Nephron progenitor cell (in vitro differentiated cells): ENCODE measurements at places on chromosomes 11 and 22.

DNA sequence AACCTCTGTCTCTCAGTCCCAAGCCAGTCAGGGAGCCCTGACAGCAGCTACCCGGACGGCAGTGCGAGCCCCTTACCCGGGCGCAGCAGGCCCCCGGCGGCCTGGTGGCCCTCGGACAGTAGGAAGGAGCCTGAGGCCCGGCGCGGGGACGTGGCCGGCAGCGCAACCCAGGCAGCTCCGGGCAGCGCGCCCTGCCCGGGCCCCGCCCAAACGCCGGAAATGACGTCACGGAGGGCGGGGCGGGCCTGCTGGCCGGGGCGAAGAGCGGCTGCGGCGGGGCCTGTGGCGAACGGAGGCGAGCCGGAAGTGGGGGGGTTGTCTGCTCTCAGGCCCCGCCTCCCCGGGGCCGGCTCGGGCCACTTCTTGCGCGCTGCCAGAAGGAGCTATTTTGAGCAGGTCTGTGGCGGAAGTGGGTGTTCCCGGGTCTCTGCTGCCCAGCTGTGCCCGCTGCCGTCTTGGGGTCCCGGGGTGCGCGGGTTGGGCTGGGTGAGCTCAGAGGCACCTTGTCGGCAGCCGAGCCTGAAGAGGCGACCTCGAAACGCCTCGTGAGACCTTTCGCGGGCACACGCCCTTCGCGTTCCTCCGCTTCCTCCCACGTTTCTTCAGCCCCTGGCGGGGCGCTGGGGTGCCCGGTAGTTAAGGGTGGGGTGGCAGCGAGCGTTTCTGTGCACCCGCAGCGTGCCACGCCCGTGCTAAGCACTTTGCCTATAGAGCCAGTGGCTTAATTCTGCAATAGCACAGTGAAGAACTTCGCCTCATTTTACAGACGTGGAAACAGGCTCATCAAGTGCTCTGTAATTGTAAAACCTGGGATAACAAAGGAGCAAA is at the start of gene C11orf24:
TSS of gene C11orf24 (minus strand) at position 193 of the 828 bp plus-strand sequence. CDS start 8,206 bp downstream, outside the sequence.
- DNase-seq, result peak; percentile 97

GRCh38 chr11:65530157-65530496 is 5.2 kb downstream of the SCYL1 start:
- DNase-seq, result no peak

DNA sequence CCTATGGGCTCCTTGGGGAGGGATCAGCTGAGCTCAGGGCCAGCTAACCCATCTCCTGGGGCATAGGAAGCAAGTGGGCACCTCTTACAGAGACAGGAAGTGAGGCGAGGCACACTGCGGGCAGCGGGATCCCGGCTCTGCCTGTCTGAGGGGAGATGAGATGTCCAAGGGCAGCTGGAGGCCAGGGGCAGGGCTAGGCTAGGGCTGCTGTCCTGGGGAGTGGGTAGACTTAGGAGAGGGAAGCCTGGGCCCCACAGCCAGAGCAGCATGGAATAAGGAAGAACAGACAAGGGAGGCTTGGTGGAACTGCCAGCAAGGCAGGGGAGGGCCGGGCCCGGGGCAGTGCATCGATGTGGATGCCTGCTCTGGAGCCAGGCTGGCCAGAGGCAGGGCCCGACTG is 76.3 kb downstream of the MORC2 start:
- DNase-seq, result no peak

DNA sequence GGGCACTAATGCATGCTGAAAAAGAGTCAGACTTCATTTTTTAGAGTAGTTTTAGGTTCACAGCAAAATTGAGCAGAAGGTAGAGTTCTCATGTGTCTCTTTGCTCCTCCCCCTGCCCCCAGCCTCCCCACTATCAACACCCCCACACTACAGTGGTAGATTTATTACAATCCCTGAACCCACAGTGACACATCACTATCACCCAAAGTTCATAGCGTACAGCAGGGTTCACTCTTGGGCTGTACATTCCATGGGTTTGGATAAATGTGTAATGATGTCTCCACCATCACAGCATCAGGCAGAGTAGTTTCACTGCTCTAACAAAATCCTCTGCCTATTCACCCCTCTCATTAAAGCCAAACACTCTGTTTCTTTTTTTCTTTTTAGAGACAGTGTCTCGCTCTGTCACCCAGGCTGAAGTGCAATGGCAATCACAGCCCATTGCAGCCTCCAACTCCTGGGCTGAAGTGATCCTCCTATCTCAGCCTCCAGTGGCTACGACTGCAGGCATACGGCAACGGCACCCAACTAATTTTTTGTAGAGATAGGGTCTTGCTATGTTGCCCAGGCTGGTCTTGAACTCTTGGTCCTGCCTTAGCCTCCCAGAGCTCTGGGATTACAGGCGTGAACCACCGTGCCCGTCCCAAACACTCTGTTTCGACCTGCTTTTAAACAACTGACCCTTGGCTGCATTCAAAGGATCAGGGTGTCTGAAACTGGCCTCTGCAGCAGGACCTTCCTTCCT is 4.1 kb downstream of the BEST1 start:
- no peak for DNase-seq

- DNase-seq, result peak; percentile 62
Observed at GRCh38 chr11:133082453-133082781, 449.9 kb downstream of the OPCML start.

DNA sequence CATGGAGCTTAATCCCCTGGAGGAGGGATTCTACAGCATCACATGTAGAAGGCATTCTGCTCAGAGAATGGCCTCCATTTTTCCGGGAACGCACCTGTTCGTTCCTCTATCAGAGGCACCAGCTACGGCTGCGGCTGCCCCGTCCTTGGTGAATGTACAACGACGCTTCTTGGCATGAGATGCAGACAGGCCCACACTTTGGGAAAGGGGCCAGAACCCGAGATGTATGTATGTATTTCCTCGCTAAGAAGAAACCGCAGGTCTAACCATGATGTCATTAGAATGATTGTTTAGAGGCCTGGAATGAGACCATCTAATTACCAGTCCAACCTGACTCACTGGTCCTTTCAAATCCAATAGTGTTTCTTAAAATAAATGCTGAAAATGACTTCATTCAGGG is 1293.4 kb downstream of the TBC1D22A start:
- DNase-seq, result no peak
